ENCODE measurements at places on chromosomes 3 and 15. TPM values are rescaled to one million over a fixed set of nuclear protein-coding genes. Genes with fewer than 3 reads are reported as not detected.

DNA sequence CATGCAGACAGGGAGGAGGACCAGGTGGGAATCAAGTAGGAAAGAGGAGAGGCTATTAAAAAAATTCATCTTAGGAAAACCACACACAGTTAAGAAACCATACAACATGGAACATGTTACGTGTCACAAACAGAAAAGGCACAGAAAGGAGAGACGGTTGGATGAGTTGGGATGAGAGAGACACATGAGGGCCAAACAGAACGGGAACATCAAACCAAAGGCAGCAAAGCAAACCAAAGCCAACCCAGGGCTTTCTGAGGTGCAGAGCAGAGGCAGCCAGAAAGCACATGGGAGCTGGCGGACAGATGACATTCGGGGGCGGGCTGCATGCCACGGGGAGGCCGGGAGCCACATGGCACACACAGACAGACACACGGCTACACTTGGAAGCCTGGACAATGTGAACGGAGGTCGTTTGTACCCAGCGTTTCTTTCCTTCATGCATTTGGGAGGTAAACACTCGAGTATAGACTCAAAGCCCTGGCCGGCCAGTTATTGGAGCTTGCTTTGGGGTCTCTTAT, 8.6 kb upstream of the SEC13 start:
- DNase-seq, result no peak

- no peak for DNase-seq
Observed at GRCh38 chr15:81379269-81379668, 5.3 kb upstream of the TMC3 start.

- no peak for DNase-seq
Observed at GRCh38 chr3:5972586-5972985, 785.1 kb downstream of the EDEM1 start.

GRCh38 chr3:113284453-113285050, 73.2 kb downstream of the BOC start:
- DNase-seq, result no peak

Gene CSPG4
- total RNA-seq, result not detected

All from activated CD4-positive, alpha-beta T cell treated with anti-CD3 and anti-CD28 coated beads for 36 hours (primary cell).